ENCODE measurements at places on chromosomes 5 and 9. TPM values are rescaled to one million over a fixed set of nuclear protein-coding genes. Genes with fewer than 3 reads are reported as not detected.

The ANKRA2 gene
- polyA plus RNA-seq: 26.1 TPM

The SAXO1 gene
- polyA plus RNA-seq: not detected

The TLR4 gene
- 0.85 TPM for polyA plus RNA-seq

The NUTM2G gene
- polyA plus RNA-seq: not detected

The CKS2 gene
- polyA plus RNA-seq: 43.5 TPM

The PDE6A gene
- not detected for polyA plus RNA-seq

The OR2Y1 gene
- polyA plus RNA-seq: not detected

The PKD2L2 gene
- not detected for polyA plus RNA-seq

The UAP1L1 gene
- 7.4 TPM for polyA plus RNA-seq

The OR5C1 gene
- polyA plus RNA-seq: not detected

The MARCOL gene
- polyA plus RNA-seq: not detected

The NACC2 gene
- polyA plus RNA-seq: 6.6 TPM

The SPATA31A5 gene
- polyA plus RNA-seq: not detected

The GPRIN1 gene
- 0.37 TPM for polyA plus RNA-seq

The ORM1 gene
- 3.9 TPM for polyA plus RNA-seq

The LAMC3 gene
- polyA plus RNA-seq: 0.73 TPM

The DRD1 gene
- 0.08 TPM for polyA plus RNA-seq

The ARSI gene
- 0.35 TPM for polyA plus RNA-seq

The MAMDC2 gene
- 16.2 TPM for polyA plus RNA-seq

The ANKRD20A1 gene
- polyA plus RNA-seq: 0.93 TPM

The PSIP1 gene
- polyA plus RNA-seq: 23.1 TPM

The DDX4 gene
- polyA plus RNA-seq: not detected

The HINT2 gene
- 118 TPM for polyA plus RNA-seq

The GLRA1 gene
- polyA plus RNA-seq: not detected

The SAPCD2 gene
- polyA plus RNA-seq: 1.7 TPM

The PCDHGB7 gene
- 0.61 TPM for polyA plus RNA-seq

The IL33 gene
- polyA plus RNA-seq: 19.5 TPM

The SLC6A3 gene
- polyA plus RNA-seq: not detected

The OTP gene
- polyA plus RNA-seq: not detected

The BARHL1 gene
- polyA plus RNA-seq: not detected

The SREK1 gene
- polyA plus RNA-seq: 10.4 TPM

The SLC4A9 gene
- polyA plus RNA-seq: not detected

The SVEP1 gene
- polyA plus RNA-seq: 0.92 TPM

The BTNL3 gene
- polyA plus RNA-seq: 0.31 TPM

The SOX30 gene
- not detected for polyA plus RNA-seq

The GABRA6 gene
- not detected for polyA plus RNA-seq

The NMUR2 gene
- not detected for polyA plus RNA-seq

The ENTPD2 gene
- polyA plus RNA-seq: 2.0 TPM

The RECK gene
- 4.7 TPM for polyA plus RNA-seq

The SLC34A1 gene
- polyA plus RNA-seq: not detected

The UBE2B gene
- 77.2 TPM for polyA plus RNA-seq

The AGXT2 gene
- not detected for polyA plus RNA-seq

The SPINK6 gene
- polyA plus RNA-seq: not detected

The COMMD10 gene
- polyA plus RNA-seq: 32.4 TPM

The PCDHB16 gene
- polyA plus RNA-seq: 0.12 TPM

The TIMD4 gene
- 0.45 TPM for polyA plus RNA-seq
